ENCODE measurements at places on chromosomes 11 and 22.

DNA sequence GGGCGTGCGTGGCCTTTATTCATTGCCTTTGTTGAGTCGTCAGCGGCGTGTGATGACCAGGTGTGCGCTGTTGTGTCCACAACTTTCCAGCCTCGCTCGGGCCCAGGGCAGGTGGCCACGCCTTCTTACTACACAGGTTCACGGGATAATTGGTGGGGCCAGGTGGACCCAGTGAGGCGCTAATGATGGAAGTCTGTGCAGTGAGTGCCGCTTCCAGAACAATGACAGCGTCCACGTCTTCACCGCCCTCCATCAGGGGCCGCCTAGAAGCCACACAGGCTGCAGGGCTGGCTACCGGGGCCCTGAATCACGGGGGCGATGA is 1197.3 kb downstream of the BRD1 start:
- DNase-seq, result no peak

GRCh38 chr11:82863209-82863608 is 37.0 kb downstream of the PRCP start:
- no peak for DNase-seq

GRCh38 chr22:29720811-29721323 is 1.1 kb downstream of the CABP7 start:
- no peak for DNase-seq

- DNase-seq, result no peak
Measured at GRCh38 chr11:3163241-3163981, 1.7 kb downstream of the OSBPL5 start.

DNA sequence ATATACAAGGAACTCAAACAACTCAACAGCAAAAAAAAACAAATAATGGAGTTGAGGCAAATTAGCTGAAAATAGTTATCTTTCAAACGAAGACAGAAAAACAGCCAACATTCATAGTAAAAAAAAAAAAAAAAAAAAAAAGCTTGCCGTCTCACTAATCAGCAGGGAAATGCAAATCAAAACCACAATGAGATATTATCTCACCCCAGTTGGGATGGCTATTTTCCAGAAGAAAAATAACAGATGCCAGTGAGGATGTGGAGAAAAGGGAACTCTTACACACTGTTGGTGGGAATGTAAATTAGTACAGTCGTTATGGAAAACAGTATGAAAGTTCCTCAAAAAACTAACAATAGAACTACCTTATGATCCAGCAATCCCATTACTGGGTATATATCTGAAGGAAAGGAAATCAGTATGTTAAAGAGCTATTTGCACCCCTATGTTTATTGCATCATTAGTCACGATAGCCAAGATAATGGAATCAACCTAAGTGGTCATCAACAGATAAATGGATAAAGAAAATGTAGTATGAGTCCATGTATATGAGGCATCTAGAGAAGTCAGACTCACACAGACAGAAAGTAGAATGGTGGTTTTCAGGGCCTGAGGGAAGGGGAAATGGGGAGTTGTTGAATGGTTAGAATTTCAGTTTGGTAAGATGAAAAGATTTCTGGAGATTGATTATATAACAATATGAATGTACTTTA is 56.0 kb downstream of the USP35 start:
- no peak for DNase-seq

DNA sequence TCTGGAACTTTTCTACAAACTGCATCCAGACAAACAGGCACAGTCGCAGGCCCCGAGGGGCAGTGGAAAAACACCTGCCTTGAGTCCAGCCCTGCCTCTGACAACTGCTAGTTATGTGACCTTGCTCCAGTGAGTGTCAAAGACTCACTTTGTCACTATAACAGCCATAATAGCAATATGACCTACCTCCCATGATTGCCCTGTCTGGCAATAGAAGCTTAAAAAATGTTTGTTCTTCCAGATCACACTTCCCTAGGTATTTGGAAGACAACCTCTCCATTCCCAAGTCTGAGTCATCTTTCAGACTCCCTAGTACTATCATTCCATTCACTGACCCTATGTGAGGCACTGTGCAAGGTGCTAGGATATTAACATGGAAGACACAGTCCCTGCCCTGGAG is 74.5 kb downstream of the RPL27A start:
- no peak for DNase-seq

DNA sequence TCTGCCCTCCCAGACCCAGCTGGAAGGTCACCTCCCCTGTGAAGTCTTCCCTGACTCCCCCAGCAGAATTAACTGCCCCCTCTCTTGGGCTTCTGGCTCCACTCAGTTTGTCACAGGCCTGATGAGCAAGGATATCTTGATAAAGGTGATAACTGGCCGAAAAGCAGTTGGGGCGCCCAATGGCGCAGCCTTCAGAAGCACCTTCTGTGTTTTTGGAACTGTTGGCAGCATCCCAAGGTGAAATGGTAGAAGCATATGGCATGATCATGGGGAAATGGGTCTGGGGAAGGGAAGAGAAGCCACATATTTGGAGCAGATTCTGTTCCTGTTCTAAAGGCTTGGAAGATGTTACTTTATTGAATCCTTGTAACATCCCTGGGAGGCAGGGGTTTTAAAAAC is 2.8 kb upstream of the TAB1 start:
- no peak for DNase-seq

GRCh38 chr11:10325277-10326011 is 20.6 kb downstream of the ADM start:
- no peak for DNase-seq

DNA sequence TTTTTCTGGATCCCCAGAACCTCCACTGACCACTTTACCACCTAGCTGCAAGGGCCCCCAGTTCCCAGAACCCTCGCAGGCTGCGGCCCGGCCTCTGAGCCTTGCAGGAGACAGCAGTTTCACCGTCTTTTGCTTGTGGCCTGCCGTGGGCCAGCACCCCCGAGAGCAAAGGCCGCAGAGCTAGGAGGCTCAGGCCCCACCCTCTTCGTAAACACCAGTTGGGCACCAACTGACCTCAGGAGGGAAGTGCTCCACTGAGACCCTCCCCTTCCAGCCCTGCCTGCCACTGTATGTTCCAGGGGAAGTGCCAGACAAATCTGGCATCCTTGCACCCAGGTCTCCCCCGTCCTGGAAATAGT is 23.4 kb upstream of the CREB3L1 start:
- DNase-seq, result no peak

DNA sequence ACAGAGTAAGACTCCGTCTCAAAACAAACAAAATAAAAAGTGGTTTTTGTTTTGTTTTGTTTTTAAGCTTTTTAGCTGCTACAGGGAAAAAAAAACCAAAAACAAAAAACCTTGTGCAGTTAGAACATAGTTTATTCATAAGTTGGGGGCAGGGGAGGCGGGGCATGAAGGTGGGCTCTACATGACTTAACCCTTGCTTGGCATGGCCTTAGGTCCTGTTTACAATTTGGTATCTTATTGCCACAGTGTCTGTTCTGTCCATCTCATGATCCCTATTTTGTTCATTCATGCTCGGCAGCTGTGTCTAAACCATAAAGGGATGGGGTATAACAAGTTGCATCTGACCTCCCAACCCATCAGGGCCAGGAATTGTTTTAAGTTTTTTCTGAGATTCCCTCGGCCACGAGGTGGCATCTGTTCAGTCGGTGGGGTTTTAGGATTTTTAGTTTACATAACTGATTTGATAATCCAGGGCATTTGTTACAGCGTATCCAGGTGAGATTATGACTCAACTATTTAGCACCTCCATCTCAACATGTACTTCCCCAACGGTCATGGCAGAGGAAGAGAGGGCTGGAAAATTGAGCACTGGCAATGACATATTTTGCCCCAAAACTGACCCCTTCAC is 6.9 kb downstream of the AP5B1 start:
- no peak for DNase-seq

DNA sequence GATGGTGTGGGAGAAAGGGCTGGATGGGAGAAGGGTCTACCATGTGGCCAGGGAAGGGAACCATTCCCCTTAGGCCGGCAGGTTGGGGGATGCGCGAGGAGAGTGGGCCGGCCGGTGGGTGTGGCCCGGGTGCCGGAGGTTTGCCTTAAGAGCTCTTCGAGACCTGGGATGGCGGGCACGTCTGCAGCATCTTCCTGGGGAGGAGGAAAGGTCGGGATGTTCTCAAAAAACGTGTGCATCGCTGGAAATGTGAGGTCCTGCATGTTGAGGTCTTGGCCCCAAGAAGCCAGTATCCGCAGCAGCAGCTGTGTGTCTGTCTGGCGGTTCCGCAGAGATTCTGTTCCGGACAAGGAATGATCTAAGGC is 1.4 kb downstream of the NAV2 start:
- no peak for DNase-seq

DNA sequence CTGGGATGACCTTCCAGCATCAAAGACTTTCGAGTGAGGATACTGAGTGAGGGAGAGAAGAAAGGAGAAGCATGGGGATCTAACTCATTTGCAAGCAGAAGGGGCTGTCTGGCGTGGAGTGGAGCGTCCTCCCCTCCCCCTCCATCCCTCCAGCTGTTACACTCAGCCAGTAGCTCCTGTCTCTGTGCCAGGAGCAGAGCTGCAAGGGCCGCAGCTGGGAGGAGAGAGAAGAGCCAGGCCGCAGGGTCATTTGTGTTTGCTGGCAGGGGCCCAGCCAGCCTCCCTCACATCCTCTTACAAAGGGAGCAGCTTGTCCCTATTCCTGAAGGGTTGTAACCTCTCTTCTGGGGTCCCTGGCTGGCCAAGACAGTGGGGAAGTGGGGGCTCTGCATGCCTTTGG is 57.9 kb downstream of the NECTIN1 start:
- DNase-seq, result no peak

- no peak for DNase-seq
Measured at GRCh38 chr22:41915035-41915785, at the start of gene SHISA8. Gene SHISA8 (minus strand): TSS chr22:41915074. CDS start chr22:41914667, 407 bp downstream.

DNA sequence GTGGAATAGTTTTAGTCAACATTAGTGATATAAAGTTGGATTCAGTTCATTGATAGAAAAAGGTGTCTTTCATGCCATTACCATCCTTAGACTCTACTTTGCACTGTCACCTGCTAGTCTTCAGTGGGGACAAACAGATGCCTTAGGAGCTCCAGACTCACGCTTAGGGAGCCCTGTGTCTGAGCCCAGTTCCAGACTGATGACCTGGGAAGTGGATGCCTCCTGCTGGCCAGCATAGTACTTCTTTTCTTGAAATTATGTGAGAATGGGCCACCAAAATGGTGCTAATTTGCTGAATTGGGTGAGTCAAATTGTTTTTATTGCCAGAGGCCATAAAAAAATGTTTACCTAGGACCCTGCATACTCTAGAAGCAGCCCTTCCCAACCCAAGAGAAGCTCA is 53.9 kb downstream of the NOX4 start:
- no peak for DNase-seq

GRCh38 chr11:134613646-134614045 is 201.6 kb upstream of the B3GAT1 start:
- DNase-seq, result no peak

DNA sequence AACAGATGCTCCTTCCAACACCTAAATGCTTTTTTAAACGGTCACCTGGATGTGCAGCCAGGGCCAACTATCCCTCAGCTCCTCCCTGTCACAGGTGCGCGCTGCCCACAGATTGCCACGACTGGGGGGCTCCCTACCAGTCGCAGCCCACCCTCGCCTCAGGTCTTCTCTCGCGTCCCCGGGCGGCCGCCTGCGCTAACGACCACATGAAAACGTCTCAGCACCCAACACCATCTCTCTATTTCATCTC is 469 bp downstream of the ZBED5 start:
- DNase-seq, result no peak

Data from NCI-H1930 (cell line).